ENCODE measurements at places on chromosomes 11 and 22. TPM values are rescaled to one million over a fixed set of nuclear protein-coding genes. Genes with fewer than 3 reads are reported as not detected.

Gene BAIAP2L2
- 3.4 TPM for total RNA-seq

Gene SCN2B
- total RNA-seq: not detected

Gene C22orf31
- not detected for total RNA-seq

Gene PLAAT2
- not detected for total RNA-seq
